HTR-8/SVneo (cell line): ENCODE measurements at places on chromosomes 1 and 21.

DNA sequence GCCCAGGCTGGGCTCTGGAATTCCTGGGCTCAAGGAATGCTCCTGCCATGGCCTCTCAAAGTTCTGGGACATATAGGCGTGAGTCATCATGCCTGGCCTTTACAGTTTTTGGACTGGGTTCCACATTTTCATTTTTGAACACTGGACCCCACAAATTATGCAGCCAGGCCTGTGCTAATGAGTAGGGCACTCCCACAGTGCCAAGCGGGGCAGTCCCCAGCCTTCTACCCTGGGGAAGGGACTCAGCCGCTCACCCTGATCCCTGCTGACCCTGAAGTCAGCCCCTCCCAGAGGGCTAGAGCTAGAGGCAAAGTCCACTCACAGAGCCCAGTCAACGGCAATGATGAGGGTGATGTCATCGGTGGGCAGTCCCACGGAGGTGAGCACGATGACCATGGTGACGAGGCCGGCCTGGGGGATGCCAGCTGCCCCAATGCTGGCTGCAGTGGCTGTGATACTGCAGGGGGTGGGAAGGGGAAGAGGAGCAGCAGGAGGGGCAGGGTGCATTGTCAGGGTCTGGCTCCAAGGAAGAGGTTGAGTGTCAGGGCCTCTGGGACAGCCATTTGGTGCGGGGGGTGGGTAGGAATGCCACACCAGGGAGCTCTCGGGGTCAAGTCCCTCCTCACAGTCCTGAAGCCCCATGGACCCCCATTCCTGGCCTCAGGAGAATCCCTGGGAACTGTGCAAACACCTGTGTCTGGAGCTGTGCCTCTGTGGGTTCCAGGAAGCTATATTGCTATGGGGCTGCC lies 27.6 kb downstream of the PODN start:
- DNase-seq, result no peak

GRCh38 chr1:82517586-82517985 lies 716.9 kb downstream of the ADGRL2 start:
- no peak for DNase-seq

- peak; percentile 10 for DNase-seq
These were observed 181.4 kb upstream of the KIAA0040 start for GRCh38 chr1:175373786-175374623.

DNA sequence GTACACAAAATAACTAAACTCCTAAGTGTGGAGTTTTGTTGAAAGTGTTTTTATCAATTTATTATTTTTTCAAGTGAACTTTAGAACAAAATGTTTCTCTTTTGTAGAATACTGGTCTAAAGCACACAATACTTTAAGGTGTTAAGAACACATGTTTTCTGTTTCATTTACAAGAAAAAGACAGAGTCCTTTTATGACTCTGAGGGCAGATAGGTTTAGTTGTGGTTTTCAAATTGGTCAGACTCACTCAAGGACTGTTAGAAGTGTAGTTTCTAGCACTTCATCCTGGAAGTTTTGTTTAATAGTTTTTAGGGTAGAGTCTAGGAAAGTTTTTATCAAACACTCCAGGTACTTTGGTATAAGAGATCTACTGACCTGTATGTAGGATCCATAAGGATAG lies 376.5 kb downstream of the LRRIQ3 start:
- no peak for DNase-seq

- DNase-seq, result no peak
These were observed 11.1 kb downstream of the ECE1 start for GRCh38 chr1:21278860-21279845.

- DNase-seq, result no peak
These were observed 34.1 kb downstream of the UBASH3A start for GRCh38 chr21:42437786-42438185.

DNA sequence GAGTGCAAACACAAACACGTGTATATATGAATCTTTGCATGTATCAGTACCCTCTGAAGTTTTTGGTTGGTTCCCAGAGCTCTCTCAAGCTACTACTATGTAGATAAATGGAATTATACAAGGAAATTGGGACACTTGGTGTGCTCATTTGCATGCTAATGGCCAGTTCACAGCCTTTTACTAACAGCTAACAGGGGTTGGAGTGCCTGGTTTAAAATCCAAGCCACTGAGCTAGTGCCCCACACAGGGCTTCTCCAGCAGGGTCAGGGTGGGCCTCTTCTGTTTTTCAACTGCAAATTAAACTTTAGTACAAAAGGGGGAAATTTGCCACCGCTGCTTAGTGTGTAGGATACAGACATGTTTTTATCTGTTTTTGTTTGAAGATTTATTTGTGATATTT lies 121.0 kb downstream of the ATP5PO start:
- no peak for DNase-seq

DNA sequence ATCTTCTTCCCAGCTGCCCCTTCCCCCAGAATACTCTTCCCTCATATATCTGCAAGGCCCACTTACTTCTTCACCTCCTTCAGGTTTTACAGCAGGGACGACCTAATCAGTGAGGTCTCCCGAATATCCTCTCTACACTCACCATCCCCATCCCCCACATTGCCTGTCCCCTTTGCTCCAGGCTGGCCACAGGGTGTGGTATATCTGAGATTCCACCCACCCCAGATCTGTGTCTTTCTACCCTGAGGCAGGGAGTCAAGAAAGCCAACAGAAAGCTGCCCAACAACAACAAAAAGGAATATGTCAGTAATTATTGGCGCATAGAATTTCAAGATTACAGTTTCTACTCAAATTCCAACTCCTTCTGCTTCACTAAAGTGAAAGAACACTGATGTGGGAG lies 30.0 kb upstream of the OPRD1 start:
- no peak for DNase-seq
